ENCODE measurements at places on chromosomes 2 and 18.

DNA sequence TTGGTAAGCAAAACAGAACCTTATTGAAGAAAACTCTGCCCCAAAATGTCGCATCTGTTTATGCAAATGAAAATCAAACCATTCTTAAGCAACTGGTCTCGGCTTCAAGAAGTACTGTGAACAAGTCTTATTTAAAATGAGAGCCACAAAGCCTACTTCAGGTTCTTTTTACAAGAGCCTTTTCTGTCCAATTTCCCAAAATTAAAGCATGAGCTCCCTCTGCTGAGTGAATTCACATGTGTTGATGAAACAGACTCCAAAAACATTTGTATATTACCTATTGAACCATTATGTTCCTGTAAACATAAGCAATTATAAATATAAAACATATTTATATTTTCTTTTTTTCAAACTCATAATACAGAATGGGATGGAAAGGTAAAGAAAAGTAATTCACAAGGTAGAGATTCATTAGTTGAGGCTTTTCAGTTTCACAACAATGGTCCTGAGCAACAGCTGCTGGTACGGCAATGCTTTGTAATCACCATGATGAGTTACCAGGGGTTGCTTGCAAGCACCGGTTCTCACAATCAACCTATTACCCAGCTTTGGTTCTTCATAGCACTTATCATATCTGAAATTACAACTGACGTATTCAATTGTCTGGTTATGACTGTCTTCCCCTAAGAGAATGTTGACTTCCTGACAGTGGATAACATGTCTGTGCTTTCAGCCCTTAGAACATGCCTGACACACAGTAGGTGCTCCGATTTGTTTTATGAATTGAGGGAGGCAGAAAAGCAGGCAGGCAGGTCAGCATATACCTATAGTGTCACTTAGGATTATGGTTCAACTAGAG lies 108.4 kb upstream of the BZW1 start:
- DNase-seq: no peak

GRCh38 chr2:39326644-39327043 lies 82.9 kb upstream of the CDKL4 start:
- DNase-seq: no peak

DNA sequence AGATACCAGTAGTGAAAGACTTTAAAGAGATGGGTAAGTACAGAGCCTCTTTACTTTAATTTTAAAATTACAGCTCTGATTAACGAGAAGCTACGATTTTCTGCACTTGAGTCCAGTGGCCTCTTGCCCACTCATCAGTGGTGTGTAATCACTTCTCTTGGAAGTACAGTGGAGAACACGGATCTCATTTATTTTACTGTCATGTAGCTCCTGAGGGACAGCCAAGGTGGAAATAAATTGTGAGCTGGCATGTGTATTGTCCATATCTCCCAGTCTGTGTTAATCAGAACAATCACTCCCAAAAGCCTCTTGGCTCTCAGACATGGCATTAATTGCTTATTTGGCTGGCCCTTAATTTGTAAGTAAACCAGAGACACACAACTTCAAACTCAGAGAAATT lies 69.4 kb downstream of the LOXHD1 start:
- DNase-seq: no peak

DNA sequence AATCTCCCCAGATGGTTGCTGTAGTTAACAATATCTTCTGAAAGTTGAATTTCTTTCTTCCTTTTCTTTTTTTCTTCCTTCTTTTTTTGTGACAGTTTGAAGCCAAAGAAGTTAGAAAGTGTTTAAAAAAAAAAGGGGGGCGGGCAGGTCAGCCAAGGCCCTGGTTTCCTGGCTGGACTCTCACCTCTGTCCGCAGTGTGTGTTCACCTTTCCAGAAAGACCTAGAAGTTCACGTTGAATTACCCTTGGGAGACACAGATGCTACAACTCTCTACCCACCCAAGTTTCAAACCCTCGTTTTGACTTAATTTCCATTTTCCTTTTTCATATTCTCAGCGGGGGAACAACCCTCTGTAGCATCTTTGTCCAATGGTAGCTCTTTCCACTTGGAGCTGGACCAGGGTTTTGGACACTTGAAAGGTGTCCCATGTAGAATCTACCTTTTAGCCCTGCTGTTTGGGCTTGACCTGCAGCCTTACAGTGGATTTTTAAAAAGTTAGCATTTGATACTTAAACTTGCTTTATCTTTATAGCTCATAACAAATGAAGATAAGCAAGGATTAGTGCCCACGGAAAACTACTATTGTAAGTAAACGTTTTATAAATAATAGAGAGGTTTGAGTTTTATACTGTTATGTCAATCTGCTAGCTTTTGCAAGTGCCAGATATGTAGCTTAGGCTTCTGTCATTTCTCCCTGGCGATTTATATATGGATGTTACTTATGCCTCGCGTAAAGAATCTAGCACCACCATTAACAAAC lies 20.0 kb downstream of the MEP1B start:
- DNase-seq: no peak

DNA sequence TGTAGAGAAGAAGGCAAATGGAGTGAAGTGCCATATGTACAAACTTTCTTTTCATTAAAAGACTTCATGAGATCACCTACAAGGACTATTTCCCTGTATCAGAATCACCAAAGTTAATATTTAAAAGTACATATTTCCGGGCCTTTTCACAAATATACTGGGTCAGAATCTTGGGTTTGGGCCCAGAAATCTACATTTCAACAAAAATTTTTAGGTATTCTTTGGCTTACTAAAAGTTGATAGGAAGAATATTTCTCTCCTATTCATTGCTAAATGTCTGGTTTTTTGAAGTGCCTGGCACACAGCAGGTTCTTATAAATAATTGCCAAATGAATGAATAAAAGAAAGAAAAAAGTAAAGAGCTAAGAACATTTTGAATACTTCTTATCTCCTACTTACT lies 843.8 kb upstream of the ACVR2A start:
- DNase-seq: no peak

DNA sequence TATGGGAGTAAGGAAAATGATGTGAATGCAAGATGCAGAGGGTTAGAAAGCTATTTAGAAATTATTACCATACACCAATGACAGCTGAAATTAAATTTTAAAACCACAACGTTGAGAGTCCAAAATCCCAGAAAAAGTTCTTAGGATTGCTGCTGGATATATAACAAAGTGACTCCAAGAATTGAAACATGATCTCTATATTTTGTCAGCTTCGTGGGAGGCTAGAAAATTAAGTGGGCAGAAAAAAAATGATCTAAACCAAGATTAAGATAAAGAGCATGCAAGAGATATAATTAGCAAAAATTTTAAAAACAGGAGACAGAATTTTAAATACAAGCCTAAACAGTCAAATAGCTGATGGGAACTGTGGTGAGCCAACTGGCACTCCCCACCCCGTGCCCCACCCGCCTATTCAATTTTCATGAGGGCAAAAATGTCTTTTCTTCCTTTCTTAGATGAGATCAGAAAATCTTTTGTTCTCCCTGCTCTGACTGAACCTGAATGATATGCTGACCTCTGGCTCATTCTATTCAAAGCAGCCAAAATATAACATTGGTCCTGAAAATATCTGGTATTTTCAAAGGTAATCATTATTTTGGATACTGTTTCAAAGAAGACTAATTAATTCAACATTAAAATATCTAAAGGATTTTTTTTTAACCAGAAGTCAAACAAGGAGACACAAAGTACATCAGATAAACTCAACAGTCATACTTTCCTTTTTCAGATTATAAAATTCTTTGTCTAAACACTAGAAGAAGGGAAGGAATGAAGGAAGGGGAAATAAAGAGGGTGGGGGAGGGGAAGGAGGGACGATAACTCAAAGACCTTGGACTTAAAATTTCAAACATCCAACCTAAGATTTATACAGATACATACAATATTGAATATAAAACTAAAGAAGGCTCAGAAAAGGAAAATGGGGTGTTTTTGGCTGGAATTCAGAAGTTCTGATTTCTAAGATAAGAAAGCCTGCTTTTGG lies 12.2 kb downstream of the KANSL3 start:
- no peak for DNase-seq

DNA sequence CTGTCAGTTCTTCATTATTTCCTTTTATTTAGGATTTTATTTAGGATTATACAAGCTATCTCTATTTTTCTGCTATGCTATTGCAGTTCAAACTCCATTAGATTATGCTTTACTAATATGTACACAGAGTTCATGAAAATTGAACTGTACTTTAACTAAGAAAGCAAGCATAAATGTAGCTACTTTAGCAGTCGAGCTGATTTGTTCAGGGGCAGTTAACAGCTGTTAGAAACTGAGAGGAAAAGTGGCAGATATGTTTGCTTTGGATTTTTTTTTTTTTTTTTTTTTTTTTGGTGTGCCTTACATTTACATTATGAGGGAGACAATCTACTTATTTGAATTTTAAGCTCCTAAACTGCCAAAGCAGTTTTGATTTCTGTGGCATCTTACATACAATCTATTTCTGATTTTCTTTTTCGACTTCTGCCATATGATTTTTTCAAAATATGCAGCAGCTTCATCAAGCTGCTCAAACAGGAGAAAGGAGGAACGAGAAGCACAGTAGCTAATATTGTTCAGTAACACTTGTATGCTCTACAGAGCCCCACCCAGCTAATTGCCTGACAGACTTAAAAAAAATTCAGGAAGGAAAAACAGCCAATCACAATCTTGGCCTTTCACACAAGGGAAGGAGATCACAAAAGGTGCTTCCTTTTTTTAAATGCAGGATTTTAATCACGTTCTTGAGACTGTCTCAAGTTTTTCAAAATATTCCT lies 233.4 kb upstream of the SIX3 start:
- no peak for DNase-seq

DNA sequence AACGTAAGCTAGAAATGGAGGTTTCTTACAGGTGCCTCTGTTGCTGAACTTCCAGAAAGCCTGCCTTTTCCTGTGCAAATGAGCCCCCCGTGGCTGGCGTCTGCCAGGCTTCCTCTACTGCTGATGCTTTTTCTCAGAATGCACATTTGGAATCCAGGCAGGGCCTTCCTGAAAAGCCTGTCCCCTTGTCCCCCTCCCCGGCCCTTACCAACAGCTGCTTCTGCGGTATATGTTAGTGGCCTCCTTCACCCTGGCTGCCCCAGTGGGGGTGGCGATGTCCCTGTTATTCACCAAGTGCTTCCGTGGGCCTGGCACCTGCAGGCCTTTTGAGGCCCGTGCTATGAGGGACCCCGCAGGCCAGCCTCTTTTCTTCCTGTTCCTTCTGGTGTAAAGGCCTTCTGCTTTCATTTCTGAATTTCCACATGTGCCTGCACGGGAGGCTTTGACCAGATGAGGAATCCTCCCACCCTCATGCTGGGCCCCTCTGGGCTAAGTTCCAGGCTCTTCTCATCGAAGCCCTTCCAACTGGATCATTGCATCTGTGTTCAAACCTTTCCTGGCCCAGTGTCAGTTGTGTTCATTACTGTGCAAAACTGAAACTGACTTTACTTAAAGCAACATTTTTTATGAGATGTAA lies 10.4 kb downstream of the CNDP2 start:
- no peak for DNase-seq

- DNase-seq: no peak
These were observed 86.3 kb upstream of the PELI1 start for GRCh38 chr2:64230540-64230939.

GRCh38 chr2:241894056-241894641 lies 24.6 kb downstream of the RTP5 start:
- DNase-seq: no peak

GRCh38 chr18:2881840-2882195 lies 35.0 kb downstream of the EMILIN2 start:
- DNase-seq: no peak

DNA sequence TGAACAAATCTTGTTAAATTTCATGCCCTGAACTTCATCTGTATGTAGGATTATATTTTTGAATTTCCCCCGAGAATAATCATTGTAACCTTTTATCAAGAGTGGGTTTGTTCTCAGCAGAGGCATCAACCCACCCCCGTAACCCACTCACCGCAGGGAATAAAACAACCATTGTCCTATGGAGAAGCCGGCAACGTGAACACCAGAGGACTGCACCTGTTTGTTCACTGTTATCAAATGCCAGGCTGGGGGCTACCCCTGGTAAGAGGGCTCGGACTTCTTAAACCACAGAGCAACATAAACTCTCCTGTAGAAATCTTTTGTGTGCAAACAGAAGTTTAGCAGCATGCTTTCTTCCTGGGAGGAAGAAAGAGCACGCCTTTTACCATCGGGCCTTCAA lies 610.4 kb downstream of the ERBB4 start:
- no peak for DNase-seq

GRCh38 chr18:75183524-75183923 lies 25.4 kb downstream of the PTGR3 start:
- no peak for DNase-seq

- DNase-seq: no peak
These were observed 11.2 kb upstream of the SERPINB7 start for GRCh38 chr18:63763831-63764600.

DNA sequence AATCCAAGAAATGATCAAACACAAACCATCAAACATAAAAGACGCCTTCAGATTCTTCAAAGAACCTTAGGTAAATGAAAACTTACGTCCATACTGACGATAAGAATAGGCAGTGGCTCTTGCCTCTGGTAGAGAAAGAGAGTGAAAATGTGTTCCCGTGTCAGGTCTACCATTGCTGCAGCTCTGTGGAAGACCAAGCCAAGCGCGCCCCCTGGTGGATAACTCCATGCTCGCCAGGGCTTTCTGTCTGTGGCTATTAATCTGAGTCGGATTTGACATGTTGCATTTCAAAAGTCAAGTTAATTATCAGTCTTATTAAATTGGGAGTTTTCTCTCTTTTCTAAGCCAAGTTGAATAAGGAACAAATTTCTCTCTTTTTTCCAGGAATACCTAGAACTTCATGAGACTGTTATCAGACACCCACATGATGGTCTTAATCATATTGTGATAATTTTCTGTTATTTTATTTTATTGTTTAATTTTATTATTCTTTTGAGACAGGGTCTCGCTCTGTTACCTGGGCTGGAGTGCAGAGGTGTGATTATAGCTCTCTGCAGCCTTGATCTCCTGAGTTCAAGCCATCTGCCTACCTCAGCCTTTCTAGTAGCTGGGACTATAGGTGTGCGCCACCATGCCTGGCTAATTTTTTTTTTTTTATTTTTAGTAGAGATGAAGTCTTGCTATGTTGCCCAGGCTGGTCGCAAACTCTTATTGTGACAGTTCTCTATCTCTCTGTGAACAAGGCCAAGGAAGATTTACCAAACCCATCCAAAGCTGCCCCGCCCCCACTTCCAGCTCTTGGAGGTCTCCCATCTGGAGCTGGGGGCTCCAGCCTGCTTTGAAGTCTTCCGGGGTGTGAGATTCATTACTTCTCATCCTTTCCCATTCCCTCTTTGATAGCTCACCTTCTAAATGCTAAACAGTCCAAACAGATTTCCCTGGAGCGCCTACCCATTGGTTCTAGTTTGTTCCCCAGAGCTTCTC lies 15.8 kb upstream of the ZAP70 start:
- DNase-seq: peak; percentile 95
